ENCODE measurements at places on chromosomes 11 and 22.

- no peak for DNase-seq
Observed at GRCh38 chr22:38272373-38273134, at the start of gene TMEM184B. Gene TMEM184B (minus strand): TSS chr22:38273010. CDS start chr22:38247961, 25,049 bp downstream.

- DNase-seq: no peak
Observed at GRCh38 chr11:4508886-4509285, 26.4 kb downstream of the OR52K1 start.

GRCh38 chr11:90242894-90243416, 20.1 kb upstream of the CHORDC1 start:
- DNase-seq: no peak

DNA sequence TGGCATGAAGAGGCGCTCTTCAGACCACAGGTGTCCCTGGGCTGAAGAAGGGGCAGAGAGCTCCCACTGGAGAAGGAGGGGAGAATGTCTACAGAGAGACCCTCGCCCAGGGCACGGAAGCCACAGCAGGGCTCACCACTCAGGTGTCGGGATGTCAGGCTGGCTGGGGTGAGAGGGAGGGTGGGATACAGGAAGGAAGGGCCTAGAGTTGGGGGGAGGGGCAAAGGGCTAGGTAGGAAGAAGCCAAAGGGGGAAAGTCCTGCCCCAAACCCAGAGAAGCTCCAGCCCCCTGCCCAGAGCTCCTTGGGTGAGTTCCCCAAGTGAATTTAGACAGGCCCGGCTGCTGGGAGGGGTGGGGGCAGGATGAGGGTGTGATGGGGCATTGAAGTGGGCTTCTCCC, 232.0 kb downstream of the CEP164 start:
- no peak for DNase-seq

- DNase-seq: no peak
Observed at GRCh38 chr22:38298312-38299005, 18.8 kb downstream of the CSNK1E start.
